ENCODE measurements at places on chromosomes 3 and 15.

GRCh38 chr3:48240000-48240963, 622 bp upstream of the ZNF589 start:
- no peak for DNase-seq

- no peak for DNase-seq
These were observed 7.4 kb downstream of the ALDH1A2 start for GRCh38 chr15:58058073-58058472.

DNA sequence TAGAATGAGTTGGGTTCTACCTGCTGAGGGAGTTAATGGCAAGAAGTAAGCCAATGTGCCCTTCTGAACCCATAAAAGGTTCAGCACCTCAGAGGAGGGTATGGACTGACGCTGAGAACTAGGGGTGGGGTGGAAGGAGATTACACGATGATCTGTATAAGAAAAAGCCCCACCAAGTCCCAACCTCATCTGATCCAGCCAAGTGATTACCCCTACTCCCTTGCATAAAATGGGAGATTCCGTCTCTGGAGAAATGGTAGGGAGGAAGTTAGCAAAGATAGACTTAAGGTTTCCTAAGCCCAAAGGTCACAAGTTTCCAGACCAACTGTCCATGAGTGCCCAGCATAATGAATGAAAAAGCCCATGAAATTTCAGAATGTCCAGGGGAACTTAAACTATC, 7.1 kb upstream of the DVL3 start:
- DNase-seq, result no peak

DNA sequence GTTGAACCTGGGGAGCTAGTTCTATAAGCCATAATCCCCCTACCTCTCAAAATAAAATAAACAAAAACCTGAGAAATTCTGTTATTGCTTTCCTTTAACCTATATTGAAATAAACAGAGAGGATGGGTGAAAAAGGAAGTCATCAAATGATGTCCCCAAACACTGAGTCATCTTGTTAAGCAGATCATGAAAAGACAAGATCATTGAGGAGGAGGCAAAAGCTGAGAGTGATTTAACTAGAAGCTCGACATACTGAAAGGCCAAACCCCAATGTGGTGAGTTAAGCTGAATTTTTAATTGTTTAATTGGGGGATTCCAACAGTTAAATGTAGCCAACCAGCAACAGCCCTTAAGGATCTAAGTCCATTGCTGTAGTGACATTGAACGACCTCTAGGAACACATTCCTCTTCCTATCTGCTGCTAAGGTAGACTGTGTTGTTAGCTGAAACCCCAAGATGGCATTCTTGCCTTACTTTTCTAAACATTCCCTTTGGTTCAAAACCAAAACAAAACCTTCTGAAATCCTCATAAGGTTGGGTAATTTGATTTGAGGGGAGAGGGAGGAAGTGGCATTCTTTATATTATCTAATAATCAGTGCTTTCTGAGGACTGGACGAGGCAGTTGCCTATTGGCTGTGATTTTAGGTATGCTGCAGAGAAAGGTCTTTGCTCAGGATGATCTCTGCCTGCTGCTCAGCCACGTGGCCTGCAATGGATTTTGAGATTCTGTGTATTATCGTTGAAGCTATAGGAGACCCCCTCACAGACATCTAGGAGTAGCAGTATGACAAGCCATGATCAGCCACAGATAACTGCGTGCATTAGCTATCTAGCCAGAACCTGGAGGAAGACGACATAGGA, 62.7 kb upstream of the BNIP2 start:
- DNase-seq, result no peak

DNA sequence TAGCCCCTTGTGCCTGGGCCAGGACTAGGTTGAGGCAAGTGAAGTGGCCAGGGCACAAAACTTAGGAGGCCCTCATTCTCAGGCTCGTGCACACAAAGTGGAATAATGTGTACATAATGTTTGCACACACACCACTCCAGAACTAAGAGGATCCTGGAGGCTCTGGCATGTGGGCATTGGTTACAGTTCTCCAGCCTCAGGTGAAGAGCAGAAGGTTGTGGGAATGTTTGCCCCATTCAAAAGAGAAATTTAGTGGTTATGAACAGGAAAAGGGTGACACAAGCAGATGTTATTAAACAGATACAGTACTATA, 31.3 kb downstream of the ASB7 start:
- DNase-seq, result no peak

DNA sequence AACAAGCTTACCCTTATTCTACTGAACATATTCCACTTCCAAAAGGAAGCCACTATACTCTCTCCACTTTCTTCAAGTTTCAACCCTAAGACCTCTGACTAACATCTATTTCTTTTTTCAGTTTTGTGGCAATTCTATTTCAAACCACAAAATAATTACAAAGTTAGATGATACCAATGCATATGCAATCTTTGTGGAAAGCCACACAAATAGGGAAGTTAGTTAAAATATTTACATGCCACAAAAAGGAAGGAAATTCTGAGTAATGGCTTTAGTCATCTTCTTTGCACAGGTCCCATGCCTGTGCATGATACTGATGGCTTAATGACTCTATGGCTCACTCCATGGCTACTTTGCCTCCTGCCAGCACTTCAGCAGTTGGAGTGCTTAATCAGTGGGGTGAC, 57.0 kb upstream of the MCTP2 start:
- DNase-seq, result peak; percentile 89

DNA sequence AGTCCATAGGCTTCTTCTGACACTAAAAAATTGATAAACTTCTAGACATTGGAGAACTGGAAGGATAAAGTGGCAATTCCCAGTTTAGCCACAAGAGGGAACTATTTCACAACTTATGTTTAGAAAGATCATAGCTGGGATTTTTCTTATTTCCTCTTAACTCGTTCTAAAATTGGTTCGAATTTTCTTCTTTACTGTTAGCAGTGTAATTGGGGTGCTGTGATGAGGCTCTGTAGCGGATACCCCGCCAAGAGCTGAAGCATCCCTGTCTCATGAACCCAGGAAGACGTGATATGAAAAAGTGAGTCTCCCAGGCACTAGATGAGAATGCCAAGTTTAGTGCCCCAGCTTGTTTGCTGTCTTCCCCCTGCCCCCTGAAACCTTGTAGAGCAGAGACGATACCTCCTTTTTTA, 85.1 kb downstream of the PDCD6IP start:
- peak; percentile 47 for DNase-seq

- DNase-seq, result no peak
These were observed 2.9 kb downstream of the MUC4 start for GRCh38 chr3:195808741-195809290.

GRCh38 chr3:120625159-120625586, 29.0 kb downstream of the NDUFB4 start:
- no peak for DNase-seq

DNA sequence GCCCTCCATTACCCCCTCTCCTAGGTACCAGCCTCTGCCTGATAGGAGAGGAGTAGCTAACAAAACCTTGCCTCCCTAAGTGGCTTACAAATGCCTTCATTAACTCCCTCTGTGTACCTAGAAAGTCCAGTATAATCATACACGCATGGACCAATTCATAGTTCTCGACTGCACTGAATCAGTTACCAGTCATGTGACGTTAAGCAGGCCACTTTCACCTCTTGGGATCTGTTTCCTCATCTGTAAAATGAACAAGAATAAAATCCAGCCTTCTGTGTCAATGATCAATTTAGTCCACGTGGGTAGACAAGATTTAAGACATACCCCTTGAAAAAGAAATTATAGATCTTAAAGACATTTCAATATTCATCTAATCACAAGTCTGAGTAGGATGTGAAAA, 72.2 kb downstream of the TRIM69 start:
- no peak for DNase-seq

GRCh38 chr3:108133858-108134554, 43.2 kb upstream of the CD47 start:
- DNase-seq, result no peak

DNA sequence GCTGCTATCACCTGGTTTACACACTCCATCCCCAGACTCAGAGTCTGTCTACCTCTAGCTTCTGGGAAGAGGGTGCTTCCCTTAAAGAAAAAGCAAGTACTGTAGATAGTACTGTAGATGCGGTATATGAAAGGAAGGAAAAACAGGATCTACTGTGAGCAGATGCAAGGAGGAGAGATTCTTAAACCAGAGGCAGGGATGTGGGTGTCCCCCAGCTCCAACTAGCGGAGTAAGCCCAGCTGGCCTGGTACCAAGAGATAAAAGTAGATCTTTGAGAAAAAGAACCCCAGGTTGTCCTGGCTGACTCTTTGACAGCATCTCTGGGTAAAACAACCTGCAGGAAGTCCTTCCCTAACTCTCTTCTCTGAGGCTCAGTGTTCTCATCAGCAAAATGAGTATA, 523.7 kb upstream of the PROK2 start:
- DNase-seq, result no peak

DNA sequence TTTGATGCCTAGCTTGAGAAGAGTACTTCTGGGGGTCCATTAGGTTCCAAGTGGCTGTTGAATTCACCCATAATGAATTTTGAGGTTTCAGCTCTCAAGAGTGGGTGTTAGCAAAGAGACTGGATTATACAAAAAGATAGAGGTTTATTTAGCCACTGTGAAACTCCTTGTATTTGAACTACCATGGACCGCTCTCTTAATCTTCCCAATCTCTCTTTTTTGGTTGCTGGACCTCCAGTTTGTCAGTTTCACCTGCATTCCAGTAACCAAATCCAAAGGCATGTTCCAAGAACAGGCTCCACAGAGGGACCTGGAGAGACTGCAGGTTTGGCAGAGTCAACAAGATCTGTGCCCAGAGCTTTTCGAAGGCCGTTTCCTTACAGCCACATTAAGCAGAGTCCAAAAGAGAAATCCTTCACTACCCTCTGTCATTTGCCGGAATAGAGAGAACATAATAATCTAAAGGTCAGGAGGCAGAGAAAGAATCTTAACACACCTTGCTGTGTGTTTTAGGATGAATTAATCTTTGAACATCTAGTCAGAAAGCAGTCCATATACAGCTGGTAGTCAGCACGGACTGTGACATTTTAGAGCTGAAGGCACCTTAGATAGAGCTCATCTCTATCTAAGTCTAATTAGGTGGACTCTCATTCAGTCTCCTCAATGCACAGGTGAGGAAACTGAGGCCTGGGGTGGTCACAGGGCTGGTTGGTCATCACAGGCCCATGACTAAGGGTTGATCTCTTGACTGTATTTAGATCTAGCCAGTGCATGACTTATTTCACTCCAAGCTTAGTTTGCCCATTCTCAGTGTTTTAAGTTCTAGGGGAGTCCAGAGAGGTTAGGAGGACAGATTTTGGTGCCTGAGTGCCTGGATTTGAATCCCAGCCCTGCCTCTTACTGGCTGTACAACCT, 1.3 kb downstream of the ABHD2 start:
- no peak for DNase-seq

Data from fibroblast of skin of right biceps (primary cell).